Stimulated activated CD4-positive, alpha-beta T cell treated with anti-CD3 and anti-CD28 coated beads, Interleukin-1b, Interleukin-23, amount 100 ng/mL, for 1 hour (primary cell): ENCODE measurements at places on chromosomes 3 and 15.

DNA sequence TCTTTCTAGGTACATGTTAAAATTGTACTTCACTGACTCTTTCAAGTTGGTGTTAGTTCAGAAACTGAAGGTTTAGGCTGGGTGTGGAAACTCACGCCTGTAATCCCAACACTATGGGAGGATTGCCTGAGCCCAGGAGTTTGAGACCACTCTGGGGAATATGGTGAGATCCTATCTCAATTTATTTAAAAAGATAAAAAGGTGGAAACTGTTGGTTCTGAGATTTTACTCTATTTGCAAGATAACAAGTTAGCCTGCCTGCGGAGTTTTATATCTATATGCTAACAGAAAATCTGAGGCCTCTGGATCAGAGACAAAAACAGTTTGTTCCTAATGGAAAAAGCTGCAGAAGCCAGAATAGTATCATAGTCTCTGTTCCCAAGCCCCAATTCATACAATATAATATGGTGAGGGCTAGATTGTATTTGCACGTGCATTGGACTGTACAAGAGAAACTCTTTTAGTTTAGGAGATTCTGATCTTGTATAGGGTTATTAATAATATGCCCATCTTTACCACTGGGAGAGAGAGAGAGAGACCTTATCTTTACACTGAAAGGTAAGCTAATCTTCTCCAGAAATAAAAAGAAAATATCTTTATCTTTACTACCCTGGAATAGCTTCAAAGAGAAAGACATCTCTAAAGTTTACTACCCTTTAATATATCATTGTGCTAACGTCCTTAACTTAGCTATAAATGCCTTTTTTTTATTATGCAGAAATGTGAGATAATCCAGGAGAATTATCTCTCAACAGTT is 1267.6 kb downstream of the OTOL1 start:
- DNase-seq: no peak

GRCh38 chr3:108403686-108404345 is 106.6 kb downstream of the MYH15 start:
- DNase-seq: no peak

DNA sequence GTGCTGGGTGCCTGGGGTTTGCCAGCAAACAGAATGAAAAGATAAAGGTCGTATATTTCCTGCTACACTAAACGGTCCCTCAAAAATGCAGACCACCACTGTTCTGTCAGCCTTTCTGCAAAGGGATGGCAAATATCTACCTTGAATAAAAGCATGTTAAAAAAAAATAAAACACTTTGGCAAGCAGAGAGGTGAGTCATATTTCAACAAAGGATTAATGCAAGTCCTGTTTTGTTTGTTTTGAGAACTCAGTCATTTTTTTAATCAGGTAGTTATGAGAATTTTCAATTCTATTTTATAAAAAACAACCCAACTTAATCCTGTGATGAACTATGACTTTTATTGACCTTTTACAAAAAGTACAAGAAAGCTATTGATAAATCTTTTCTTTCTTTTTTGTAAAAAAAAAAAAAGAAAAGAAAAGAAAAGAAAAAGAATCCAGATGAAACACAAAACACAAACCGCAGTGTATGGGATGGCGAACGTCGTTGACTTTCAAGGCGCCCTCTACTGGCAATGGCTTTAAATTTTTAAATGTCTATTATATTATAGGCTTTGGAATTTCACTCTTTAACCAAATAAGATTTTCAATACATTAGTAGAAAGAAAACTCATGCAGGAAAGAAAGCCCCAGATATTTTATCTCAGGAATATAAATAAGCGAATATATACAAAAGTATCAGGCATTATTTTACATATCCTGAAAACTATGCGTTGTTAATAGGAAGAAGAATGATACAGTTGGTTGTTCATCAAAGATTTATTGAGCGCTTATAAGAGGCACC is 87.8 kb downstream of the NCEH1 start:
- DNase-seq: no peak

DNA sequence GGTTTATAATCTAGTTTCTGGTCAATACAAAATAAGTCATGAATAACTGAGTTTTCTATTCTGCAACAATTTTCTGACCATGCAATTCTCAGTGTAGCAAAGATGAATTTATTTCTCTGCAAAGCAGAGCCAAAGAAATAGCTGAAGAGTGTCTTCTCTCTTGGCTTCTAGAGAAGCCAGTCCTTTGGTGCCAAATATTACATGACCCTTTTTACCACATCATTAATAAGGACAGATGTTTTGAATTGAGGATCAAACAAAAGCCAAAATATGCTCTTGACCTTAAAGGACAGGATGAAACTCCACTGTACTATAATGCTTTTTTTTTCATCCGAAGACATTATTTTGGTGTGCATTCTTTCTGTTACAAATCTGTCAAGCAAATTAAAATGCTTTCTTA is 40.2 kb upstream of the OSTN start:
- DNase-seq: no peak

- DNase-seq: no peak
These were observed 40.5 kb downstream of the NUDT16 start for GRCh38 chr3:131421957-131422498.

GRCh38 chr3:33141006-33141405 is 27.2 kb downstream of the CRTAP start:
- no peak for DNase-seq

DNA sequence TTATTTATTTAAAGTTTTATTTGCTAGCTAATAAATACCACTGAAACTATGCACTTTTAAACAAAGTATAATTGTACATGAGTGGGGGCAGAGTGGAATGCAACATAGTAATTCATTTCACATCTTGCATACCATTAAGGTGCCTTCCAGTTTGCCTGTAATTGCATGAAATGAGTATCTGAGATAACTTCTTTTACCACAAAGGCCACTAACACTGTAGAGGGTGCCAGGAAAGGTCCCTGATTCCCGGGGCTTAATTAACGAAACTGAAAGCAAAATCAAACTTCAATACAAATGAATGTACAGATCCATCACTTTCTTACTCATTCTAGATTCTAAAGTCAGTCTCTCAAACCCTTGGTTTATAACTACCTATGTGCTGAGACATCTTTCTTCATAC is 2.1 kb downstream of the CD47 start:
- no peak for DNase-seq
